Daoy (cell line): ENCODE measurements at places on chromosomes 7 and 10.

DNA sequence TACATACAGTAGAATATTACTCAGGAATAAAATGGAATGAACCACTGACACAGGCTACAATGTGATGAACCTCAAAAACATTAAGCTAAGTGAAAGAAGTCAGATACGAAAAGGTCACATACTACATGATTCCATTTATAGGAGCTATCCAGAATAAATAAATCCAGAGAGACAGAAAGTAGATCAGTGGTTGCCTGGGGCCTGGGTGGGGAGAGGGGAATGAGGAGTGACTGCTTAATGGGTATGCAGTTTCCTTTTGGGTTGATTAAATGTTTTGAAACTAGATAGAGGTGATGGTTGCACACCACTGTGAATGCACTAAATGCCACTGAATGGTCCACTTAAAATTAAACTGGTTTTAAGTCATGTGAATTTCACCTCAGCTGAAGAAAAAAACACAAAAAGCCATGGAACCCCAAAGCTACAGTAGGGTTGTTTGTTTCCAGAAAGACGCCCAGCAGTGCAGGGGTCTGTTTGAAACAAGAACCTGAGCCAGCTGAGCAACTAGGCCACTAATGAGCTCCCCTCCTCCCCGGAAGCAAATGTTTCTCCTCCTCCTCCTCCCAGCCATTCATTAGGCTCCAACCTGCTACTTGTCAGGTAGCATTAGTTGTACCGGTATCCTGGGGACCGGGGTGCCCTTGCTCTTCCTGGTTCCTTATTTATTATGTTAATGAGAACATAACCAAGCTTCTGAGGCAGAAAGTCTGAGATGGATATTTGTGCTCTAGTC, 168.4 kb downstream of the EVX1 start:
- DNase-seq, result no peak

GRCh38 chr7:107111196-107111595, 57.6 kb upstream of the HBP1 start:
- no peak for DNase-seq

DNA sequence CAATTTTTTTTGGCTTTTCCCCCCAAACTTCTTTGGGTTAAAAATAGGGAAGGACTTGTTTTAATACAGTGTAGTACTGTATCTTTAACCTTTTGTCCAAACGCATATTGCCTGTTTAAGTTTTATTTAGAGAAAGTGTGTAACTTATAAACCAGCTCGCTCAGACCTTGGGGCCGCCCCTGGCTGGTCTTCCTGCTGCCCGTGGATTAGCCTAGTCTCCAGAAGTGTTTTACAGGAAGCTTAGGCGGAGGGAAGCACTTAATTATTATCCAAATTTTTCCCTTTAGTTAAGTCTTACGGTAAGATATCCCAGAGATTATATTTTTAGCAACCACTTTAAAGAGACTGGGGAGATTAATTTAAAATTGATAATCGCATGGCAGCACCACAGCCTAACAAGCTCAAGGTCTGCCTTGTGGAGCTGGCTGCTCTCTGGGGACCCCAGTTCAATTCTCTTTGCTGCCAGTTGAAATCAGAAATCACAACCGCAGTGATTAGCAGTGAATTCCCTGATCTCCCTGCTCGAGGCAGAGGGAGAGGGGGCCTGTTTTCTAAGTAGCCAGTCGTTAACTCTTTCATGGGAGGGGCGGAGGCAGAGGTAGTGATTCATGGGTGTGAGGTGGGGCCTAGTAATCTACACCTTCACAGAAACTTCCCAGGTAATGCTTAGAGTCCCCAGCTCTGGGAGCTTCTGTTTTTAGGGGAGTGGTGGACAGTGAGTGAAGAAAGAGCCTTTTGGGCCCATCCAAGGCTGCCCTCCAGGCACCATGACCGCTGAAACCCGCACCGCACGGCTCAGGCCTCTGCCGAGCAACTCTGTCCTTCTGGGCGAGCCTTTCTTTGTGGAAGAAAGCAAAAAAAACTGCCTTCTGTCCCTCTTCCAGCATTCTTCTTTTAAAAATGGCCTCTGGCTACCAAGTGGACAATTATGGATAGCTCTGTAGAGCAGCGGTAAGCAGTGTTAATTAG, 548.7 kb upstream of the GALNT17 start:
- DNase-seq, result no peak

DNA sequence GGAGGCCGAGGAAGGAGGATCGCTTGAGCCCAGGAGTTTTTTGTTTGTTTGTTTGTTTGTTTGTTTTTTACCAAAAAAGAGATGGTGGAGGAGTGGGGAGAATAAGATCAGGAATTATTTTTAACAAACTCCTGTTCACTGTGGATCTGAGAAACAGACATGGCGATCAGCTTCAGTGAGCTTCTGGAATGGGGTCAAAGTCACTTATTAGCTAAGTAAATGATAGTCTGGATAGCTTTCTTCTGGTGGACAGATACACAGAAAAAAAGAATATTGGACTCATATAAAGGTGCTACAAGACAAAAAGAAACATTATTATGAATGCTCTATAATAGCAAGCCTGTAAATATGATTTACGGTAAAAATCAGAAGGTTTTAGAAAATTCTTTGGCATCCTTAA, 85.1 kb downstream of the POU6F2 start:
- DNase-seq, result no peak

- no peak for DNase-seq
Observed at GRCh38 chr7:47258798-47259197, 323.1 kb downstream of the TNS3 start.

GRCh38 chr10:125076121-125076825, 84.1 kb downstream of the CTBP2 start:
- DNase-seq, result no peak

DNA sequence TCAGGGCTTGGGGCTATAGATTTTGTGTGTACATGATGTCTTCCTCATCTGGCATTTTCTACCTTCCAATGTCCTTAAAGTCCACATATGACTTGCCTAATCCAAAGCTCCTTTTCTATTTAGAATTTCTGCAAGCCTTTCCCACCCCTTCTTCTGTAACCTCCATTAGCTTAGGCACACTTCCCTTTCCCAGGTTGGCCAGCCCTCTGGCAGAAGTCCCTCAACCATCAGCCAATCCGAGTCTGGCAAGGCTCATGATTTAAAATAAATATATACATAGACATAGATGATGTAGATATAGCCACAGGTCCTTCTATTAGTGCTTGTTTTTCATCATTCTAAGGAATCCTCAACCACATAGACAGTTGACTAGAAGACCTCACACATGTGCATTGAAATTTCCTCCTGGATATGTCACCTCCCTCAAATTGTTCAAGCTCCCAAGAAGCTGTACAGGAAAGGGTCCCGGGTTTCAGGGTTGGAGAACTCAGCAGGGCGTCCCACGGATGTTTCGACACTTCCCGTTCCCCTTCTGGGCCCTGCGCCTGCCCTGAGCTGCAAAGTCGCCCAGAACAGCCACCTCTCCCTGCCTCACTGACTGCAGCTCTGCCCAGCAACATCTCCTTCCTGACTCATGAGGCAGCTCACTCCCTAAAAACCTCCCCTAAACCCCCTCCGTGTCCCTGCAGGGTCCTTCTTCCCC, 20.4 kb upstream of the PIK3AP1 start:
- DNase-seq, result no peak

GRCh38 chr10:65751896-65752295, 1173.9 kb upstream of the LRRTM3 start:
- DNase-seq, result no peak

DNA sequence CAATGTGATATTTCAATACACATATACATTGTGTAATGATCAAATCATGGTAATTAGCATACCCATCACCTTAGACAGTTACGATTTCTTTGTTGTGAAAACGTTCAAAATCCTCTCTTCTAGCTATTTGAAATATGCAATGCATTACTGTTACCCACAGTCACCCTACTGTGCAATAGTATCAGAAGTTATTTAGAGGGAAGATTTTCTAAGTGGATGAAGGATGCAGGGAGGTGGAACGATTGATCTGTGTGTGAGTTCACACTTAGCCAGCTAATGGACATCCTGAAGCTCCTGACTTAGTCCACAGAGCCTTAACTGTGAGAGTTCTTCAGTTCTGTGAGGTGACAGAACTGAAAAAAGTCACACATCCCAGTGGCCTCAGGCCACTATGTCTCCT, 97.2 kb upstream of the LAMB4 start:
- no peak for DNase-seq

DNA sequence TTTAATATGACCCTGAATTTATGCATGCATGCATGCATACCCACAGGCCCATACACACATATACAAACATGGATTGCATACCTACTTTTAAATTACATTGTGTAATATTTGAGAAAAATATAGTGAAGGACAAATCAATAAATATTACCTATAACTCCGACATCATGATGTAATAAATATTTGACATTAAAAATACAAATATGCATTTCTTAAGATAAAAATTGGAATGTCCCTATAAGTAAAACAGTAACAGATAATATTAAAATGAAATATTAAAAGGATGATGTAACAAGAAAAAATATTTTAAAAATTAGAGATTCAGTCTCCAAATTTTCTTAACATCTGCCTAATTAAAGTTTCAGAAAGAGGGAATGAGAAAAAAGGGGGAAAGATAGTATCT, 433.0 kb downstream of the MDFIC start:
- DNase-seq, result no peak

GRCh38 chr7:3067193-3067592, 23.5 kb upstream of the CARD11 start:
- DNase-seq, result peak; percentile 26

- DNase-seq, result no peak
Observed at GRCh38 chr10:131678171-131678570, 222.6 kb upstream of the PPP2R2D start.

GRCh38 chr7:101973130-101973529, 155.7 kb downstream of the CUX1 start:
- no peak for DNase-seq
